BJ (cell line): ENCODE measurements at places on chromosomes 5 and 9. TPM values are rescaled to one million over a fixed set of nuclear protein-coding genes. Genes with fewer than 3 reads are reported as not detected.

- no peak for DNase-seq
Observed at GRCh38 chr5:73278693-73279092, 105.7 kb downstream of the TMEM174 start.

PCDHGA1 gene
- 1.8 and 1.9 TPM in 2 replicates for polyA plus RNA-seq

DNA sequence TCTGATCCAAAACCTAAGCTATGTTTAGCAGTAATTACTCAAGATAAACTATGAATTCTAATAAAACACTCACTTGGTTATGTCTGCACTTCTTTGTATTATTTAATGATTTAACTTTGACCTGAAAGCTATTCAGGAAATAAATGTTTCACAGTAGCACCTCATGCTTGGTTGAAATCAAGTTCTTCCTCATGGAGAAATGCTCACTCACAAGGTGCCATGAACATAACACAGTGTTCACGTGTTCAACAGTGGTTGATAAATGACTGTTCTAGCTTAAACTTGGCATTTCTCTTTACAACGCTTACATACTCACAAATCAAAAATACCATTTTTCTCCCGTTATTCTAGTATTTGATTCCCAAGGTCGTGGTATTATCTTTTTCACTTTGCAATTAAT, 35.8 kb downstream of the PUM3 start:
- DNase-seq, result no peak

GRCh38 chr9:4489919-4490704, at the start of gene SLC1A1:
SLC1A1 (plus strand) TSS chr9:4490468; CDS start chr9:4490680, 212 bp downstream.
- DNase-seq, result no peak

CERCAM gene
- polyA plus RNA-seq, result 193 and 309 TPM in 2 replicates

GRCh38 chr5:110354915-110355644, 371.4 kb downstream of the TMEM232 start:
- no peak for DNase-seq

GRCh38 chr5:33297760-33298216, 143.0 kb upstream of the TARS1 start:
- no peak for DNase-seq

C9orf50 gene
- polyA plus RNA-seq, result 0.20 and 0.21 TPM in 2 replicates

CEL gene
- polyA plus RNA-seq, result 0.26 and 0.49 TPM in 2 replicates

DNA sequence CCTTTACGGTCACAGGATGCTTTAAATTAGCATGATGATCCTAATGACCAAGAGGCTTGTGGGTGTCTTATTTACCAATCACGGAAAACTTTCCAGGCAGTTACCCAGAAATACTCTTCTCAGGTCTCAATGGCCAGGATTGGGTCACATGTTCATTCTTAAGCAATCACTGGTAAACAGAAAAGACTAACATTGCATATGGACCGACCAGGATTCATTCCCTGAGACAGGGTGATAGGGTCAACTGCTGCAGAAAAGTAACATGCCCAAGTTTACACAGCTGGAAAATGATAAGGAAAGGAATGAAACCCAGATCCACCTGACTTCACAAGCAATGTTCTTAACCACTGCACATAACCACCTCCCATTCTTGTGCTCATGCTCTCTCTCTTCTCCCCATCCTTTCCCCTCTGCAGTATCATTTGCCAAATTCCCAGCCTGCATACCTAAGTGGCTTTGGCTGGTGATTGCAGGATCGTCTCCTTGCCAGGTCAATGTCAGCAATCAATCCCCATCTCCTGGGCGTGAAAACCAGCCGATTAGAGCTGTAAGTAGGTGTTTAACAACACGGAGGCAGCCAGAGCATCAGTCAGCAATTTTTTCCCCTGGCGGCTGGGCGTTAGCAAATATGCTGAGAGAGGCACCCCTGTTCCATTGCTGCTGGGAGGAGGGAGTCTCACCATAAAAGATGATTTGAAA, 219.4 kb downstream of the NMUR2 start:
- no peak for DNase-seq

TENT4A gene
- 4.0 and 4.1 TPM in 2 replicates for polyA plus RNA-seq
